M059J (cell line): ENCODE measurements at places on chromosomes 13 and 19.

- no peak for DNase-seq
Measured at GRCh38 chr13:34417896-34418295, 524.2 kb upstream of the NBEA start.

- DNase-seq: no peak
Measured at GRCh38 chr13:68257111-68257842, 1027.1 kb upstream of the PCDH9 start.

DNA sequence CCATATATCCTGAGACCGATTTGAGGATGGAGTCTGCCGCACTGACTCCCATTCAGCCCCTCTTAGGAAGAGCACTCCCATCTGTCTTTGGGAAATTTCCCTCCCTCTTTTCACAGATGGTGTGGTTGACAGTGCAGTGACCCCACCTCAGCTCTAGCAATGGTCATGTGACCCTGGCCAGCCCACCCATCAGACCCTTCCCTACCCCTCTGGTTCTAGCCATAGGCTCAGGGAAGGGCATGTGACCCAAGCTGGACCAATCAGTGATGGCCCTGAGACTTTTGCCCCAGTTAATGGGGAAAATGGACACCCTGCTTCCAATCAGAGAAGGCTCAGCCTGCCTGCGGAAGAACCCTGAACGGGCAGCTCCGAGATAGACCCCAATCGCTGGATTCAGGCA lies 26.3 kb downstream of the IL12RB1 start:
- no peak for DNase-seq

GRCh38 chr13:76637641-76638141 lies 248.5 kb downstream of the KCTD12 start:
- peak; percentile 2 for DNase-seq

DNA sequence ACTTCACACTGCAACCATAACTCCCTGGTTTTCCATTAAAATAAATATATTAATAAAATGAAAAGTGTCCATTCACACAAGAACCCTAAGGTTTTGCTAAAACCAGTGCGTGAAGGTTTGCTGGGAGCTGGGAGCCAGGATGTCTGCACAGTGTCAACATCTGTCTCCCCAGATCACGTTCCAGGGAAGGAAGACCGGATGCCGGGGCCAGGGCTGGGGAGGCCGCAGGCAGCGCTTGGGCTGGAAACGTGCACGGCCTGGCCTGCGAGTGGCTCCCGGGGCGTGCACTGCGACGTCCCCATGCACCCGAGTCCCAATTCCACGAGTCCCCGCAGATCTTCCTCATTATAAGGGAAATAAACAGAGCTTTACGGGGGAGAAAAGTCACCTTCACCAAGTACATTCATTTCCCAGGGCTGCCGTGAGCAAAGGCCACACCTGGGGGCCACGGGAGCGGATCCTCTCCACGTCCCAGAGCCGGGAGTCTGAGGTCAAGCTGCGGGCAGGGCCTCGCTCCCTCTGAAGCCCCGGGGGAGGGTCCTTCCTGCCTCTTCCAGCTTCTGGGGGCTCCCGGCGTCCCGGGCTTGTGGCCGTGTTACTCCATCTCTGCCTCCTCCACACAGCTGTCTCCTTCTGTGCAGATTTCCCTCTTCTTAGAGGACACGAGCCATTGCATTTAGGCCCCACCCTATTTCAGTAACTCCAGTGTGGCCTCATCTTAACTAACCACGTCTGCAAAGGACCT lies 12.8 kb downstream of the SHC2 start:
- no peak for DNase-seq

GRCh38 chr13:22470075-22470474 lies 710.7 kb upstream of the SGCG start:
- no peak for DNase-seq

DNA sequence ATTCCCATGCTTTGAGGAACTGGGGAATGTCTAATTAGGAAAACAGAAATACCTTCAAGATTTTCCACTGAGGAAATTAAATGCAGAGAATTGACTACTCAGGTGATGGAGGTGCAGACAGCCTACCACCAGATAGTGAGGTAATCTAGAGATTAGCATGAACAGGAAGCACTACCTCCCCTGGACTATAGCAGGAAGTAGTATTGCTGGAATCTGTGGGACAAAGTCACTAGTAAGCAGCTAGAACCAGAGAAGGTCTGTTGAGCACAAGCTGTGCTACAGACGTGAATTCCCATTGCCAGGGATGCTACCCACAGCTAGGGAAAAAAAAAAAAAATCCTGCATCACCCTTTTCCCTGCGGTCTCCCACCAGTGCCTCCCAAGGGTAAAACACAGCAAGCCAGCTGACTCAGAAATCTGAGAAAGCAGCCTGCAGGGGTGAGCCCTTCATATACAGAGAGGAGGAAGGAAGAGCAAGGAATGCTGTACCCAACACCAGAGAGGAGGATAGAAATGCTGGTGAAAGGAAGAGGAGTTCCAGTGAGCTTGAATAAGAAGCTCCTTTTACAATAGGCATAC lies 10.2 kb downstream of the ENOX1 start:
- DNase-seq: no peak

- no peak for DNase-seq
Measured at GRCh38 chr13:80475718-80476117, 134.8 kb upstream of the SPRY2 start.
